ENCODE measurements at places on chromosomes 11 and 22.

GRCh38 chr11:107043242-107044006 lies 25.1 kb upstream of the GUCY1A2 start:
- DNase-seq = peak; percentile 89

DNA sequence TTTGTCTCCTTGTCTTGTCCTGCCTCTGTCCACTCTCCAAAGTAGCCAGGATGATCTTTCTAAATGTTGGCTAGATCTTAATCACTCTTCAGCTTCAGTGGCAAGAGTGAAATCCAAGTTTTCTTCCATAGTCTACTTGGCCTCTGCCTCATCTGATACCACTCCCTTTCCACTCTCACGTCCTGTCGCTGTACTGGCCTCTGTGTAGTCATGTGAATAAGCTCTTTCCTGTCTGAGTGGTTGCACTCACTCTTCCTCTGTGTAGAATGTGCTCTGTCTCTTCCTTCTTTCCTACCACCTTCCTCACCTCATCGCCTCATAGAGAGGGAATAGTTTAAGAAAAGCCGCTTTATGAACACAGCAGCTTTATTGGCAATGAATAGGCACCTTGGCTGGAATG lies 86.5 kb downstream of the WNT11 start:
- no peak for DNase-seq

GRCh38 chr22:44385296-44385610 lies 72.5 kb upstream of the SHISAL1 start:
- no peak for DNase-seq

DNA sequence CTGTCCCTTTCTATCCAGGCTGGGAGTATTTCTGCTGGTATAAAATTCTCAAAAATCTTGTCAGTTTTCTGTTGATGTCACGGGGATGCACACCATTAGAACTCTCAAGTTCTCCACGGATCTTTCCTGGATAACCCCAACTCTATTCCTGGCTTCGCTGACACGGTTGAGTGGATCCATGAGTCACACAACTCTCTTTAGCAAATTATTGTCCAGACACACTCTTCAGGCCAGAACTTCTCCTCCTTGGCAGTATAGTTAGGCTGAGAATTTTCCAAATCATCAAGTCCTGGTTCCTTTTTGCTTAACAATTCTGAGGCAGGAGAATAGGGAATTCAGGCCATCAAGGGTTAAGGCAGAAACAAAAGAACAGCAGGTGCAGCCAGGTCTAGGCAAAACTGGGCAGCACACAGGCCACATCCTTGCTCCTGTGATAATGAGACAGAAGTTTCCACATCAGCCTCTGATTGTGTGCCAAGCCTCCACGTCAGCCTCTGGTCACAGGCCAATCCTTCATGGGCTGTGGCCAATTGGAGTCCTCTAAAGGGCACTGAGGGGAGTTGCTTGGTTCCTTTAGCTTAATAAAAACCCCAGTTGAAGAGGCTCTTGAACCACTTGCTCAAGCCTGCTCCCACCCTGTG lies 5.7 kb upstream of the ACAT1 start:
- DNase-seq = peak; percentile 59

DNA sequence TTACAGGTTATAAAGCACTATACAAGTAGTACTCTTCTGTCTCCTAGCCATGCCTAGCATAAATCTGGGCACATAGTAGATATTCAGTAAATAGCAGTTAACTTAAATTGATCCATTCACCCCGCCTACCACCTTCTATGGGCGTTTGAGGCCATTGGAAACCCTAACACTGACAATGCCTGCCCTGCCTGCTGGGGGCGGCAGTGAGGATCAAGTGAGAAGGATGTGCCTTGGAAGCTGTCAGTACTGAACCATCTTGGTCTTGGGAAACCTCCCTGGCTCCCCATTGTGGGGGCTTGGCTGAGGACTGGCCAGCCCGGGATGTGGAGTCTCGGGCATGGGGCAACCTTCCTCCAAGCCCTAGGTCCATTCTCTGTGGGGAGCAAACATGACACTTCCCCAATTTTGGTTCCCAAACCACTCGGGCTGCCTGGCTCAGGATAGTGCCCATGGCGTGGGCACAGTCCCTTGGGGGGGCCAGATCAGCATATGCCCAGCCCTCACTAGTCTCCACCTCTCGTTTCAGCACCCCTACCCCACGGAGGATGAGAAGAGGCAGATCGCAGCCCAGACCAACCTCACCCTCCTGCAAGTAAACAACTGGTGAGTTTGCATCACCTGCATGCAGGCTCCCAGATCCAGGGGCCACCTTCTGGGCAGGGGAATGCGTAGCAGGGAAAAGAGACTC lies 67.4 kb downstream of the FEZ1 start:
- DNase-seq = no peak

DNA sequence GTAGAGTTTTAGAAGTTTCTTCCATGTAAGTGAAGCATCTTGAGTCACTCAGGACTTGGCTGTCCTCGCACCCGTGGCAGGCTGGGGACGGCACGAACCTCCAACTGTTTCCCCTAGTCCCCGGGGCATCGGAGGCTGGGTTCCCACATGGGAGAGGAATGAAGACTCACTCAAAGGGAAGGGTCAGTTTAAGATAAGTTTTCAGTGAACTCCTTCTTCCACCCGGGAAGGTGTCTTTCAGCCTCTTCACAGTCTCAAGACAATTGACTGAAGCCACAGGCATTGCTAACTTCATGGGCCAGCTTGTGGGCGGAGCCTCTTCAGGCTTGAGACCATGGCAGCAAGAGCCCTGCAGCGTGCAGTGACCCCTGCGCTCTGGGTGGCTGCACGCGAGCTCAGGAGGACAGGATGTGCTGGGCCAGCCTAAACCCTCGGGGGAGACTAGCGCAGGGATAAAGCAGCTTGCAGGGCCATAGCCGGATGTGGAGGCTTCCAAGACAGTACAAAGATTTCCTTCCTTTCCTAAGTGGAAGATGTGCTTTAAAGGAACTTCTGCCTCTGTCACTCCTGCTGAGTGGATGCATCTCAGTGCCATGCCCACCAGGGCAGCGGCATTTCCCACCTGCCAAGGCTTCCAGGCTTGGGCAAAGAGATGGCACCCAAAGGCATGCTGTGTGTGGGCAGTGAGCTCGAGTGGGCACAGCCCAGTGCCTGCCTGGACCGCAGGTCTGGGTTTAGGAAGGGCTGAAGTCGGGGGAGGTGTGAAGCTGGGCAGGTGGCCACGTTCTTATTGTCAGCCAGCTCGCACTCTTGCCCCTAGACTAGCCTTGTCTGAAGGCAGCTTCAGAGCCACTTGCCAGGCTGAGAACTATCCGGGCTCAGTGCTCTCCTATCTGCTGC lies 32.9 kb downstream of the PPIL2 start:
- no peak for DNase-seq

- DNase-seq = no peak
These were observed 802.5 kb downstream of the DLG2 start for GRCh38 chr11:84824624-84825023.

- DNase-seq = no peak
These were observed 118.8 kb downstream of the NXPE2 start for GRCh38 chr11:114796954-114797721.

GRCh38 chr11:108538022-108538424 lies 39.8 kb upstream of the POGLUT3 start:
- no peak for DNase-seq

DNA sequence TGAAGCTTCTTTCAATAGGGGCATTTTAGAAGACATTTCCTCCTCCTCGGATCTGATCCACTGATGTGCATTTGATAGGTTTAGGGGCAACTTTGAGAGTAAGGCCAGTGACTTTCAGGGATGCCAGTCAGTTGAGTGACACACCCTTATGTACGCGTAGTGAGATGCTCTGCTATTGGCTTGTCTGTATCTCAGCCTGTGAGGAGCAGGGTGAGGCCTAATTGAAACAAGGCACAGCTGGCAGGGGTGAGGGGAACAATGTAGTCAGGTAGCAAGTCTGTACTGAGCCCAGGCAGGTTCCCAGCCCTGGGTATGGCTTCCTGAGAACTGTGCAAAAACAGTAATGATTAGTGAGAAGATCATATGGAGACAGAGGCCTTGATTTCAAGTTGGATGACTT lies 61.5 kb downstream of the STIM1 start:
- DNase-seq = peak; percentile 95

DNA sequence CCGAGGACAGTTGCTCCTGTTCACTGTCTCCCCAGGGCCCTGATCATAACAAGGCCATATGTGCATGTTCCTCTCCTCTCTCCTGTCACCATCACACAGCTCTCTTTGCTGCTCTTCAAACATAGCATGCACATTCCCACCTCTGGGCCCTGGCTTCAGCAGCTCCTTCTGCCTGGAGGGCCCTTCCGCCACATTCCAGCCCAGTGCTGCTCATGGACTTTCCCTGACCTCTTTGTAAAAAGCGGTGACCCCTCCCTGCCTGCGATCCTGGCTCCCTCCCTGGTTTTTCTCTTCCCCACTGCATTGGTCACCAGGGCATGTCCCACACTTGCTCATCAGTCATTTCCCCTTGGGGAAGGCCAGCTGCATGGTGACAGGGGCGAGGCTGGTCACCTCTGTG lies 98.2 kb downstream of the MYO18B start:
- DNase-seq = no peak

- DNase-seq = peak; percentile 59
These were observed 45.2 kb downstream of the PLAAT5 start for GRCh38 chr11:63445720-63446119.

GRCh38 chr11:1411301-1411700 lies 21.6 kb downstream of the BRSK2 start:
- no peak for DNase-seq

GRCh38 chr11:12207384-12208150 lies 97.2 kb downstream of the MICAL2 start:
- DNase-seq = no peak

GRCh38 chr11:79059141-79059540 lies 381.7 kb downstream of the TENM4 start:
- no peak for DNase-seq

DNA sequence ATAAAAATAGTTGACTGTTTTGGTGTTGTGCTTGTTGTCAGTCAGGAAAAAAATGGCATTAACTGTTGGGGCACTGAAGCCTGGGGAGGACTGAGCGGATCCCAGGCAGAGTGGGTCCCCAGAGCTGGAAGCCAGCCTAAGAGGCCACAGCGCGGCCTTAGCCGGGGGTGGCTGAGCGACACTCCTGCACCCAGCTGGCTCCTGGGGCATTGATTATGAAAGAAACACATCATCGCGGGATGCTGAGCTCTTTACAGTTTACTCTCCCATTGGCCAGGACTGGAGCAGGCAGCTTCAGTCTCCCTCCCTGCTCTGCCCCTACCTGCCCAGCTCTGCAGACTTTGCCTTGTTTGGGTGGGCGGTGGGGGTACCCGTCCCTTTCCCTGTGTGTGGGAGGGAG lies 121.5 kb downstream of the ST3GAL4 start:
- DNase-seq = no peak

DNA sequence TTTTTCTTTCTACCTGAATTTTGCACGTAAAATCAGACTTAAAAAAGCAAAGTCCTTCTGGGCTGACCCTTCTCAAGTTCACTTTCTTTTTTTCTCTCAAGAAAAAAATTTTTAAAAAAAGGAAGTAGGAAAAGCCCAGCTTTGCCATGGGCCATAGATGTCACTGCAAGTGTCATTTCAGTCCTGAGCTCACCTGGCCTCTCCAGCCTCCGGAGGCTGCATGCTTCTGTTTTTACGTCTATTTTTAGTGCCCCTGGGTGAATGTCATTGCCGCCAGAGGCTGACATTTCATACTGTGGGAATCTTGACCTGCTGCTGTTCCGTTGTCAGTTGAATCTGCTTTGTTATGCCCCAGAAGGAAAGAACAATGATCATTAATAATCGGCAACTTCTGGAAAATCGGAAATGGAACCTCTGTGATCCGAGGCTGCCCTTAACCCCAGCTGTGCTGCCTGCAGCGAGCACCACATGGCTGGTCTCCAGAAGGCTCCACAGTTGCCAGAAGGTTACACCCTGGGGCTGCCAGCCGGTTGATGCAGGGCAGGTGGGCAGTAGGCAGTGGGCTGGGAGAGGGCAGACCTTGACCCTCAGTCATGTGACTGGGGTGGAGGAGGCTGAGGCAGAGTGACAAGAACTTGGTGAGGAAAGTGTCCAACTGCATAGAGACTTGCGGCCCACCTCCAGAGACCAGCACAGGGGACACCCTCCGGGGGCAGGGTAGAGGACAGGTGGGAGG lies 16.7 kb upstream of the MYEOV start:
- DNase-seq = no peak

DNA sequence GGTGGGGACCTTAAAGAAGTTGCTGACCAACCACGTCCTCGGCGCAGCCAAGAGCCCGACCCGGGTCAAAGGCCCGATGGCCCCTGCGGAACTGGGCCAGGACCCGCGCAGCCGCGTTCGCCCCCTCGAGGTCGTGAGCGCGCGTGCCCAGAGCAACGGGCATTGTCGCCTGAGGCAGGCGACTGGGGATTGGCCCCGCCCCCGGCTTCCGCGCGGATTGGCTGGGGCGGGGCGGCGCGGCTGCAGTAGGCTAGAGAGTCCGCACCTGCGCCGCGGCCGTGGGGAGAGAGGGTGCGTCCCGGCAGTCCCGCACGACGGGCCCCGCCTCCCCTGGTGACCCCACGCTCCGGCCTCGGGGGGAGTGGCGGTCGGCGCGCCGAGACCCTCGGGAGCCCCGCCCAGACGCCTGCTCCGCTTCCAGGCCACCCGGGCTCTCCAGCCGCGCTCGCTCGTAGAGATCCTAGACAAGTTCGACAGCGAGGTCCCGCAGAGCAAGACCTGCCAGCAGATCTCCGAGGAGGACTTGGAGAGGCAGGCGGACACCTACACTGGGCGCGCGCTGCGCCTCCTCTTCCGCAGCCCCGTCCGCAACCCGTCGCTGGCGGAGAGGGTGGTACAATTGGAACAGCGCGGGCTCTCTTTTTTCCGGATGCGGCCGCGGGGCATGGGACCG lies 8.3 kb upstream of the PPIL2 start:
- peak; percentile 21 for DNase-seq

DNA sequence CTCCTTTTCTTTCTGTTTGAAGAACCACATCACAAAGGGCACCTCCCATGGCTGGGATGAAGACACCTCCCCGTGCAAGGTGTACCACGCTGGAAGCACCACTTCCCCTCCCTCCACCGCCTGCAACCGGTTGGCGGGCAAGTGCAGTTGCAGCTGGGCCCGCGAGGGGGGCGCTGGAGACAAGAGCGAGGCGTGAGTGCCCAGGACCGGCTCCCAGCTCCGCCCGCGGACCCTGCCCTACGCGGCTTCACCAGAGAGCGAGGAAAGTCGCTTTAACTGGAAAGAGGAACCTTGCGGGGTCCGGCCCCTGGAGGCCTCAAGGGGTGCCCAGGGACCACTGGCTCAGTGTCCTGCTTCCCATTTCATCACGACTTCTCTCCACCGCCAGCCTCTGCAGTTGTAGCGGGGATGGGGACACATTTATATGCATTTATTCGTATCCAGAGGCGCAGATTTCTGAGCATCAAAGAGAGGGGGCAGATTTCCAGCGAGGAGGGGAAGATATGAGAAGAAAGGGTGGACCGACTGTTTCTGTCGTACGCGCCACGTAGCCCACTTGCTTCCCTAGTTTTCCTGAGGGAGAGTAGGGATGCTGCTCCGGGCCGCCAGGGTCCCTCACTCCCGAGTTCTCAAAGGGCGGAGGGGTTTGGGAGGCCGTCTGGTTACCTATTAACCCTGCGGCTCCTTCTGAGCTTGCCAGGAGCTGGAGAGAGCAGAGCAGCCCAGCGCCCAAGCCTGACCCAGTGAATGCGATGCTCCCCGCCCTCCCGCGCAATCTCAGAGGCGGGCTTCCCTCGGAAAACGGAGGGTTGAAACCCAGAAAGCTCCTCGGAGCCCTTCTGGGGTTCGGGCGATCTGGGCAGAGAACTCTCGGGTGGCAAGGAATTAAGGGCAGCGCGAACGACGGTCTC lies 3.5 kb downstream of the ESAM start:
- DNase-seq = peak; percentile 33

GRCh38 chr11:72958791-72959190 lies 144.6 kb downstream of the ATG16L2 start:
- no peak for DNase-seq

- DNase-seq = peak; percentile 82
These were observed 8.3 kb downstream of the LGR4 start for GRCh38 chr11:27464289-27464696.
